ENCODE measurements at places on chromosomes 13 and 19.

GRCh38 chr13:112924365-112924764, 44.6 kb upstream of the MCF2L start:
- no peak for DNase-seq

DNA sequence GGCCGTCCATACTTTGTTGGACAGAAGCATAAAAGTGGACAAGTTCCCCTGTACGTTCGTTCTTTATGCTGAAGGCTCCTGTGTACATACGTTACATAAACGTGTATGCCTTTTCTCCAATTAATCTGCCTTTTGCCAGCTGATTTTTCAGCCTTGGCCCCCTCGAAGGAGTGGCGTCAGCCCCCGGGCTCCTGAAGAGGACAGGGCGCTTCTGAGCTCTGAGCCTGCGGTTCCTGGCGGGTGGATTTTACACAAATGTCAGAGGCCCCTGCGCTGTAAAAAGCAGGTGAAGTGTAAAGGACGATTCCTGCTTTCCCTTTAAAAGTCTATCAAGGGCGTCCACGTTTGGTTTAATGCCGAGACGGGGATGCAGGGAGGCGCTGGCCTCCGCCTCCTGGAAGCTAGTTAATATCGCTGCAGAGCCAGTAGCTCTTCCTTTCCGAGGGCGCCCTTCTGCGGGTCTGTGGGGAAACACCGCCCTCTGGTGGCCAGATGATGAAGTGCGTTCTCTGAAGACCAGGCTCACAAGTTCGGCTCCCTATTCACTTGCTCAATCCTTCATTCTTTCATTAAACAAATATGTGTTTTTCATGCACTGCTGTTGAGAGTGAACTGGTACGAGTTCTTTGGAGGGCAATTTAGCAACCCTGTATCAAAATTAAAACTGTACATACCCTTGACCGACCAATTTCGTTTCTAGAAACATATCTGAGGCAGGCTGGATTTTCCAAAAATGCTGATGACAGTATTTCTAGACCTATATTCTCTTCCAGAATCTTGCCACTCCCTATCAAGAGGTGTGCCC, 62.0 kb downstream of the GPR12 start:
- DNase-seq, result peak; percentile 34

GRCh38 chr13:106306748-106307277, 228.6 kb downstream of the EFNB2 start:
- DNase-seq, result no peak

- DNase-seq, result no peak
These were observed 149.8 kb downstream of the EFNB2 start for GRCh38 chr13:106385654-106386053.

- no peak for DNase-seq
These were observed 8.0 kb downstream of the TFDP1 start for GRCh38 chr13:113592571-113592970.

DNA sequence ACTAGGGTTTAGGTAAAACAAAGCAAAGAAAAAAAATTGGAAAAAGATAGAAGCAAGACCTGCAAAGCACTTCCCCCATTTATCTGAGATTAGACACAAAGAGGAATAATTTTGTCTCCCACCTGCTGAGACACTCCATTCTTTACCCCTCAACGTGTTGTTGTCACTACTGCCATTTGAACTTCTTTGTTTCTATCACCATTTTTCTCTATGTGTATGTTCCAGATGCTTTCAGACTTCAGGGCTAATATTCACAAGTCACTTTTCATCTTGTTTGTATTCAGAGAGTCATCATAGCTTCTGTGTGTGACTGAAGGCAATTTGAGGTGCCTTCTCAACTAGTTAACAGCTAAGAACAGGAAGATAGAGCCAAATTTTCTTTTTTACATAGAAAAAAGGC, 512.5 kb downstream of the TBC1D4 start:
- DNase-seq, result no peak

GRCh38 chr19:14450168-14450874, 17.2 kb downstream of the PKN1 start:
- DNase-seq, result no peak

DNA sequence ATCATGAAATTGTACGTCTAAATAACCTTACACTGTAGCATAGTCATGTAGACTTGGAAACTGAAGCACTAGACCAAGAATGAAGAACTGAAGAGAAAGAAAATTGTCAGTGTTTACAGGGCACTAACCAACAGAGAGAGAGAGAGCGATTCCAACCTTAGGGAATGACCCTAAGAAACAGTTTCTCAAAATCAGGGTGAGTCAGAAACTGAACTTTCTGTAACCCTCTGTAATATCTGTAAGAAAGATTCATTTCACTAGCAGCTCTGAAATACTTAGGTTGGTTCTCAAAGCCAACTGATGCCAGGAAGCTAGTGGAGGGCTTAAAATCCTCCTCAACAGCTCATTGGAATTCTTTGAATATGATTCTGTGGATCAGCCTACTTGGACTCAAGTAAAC, 936.9 kb downstream of the EFNB2 start:
- DNase-seq, result no peak

DNA sequence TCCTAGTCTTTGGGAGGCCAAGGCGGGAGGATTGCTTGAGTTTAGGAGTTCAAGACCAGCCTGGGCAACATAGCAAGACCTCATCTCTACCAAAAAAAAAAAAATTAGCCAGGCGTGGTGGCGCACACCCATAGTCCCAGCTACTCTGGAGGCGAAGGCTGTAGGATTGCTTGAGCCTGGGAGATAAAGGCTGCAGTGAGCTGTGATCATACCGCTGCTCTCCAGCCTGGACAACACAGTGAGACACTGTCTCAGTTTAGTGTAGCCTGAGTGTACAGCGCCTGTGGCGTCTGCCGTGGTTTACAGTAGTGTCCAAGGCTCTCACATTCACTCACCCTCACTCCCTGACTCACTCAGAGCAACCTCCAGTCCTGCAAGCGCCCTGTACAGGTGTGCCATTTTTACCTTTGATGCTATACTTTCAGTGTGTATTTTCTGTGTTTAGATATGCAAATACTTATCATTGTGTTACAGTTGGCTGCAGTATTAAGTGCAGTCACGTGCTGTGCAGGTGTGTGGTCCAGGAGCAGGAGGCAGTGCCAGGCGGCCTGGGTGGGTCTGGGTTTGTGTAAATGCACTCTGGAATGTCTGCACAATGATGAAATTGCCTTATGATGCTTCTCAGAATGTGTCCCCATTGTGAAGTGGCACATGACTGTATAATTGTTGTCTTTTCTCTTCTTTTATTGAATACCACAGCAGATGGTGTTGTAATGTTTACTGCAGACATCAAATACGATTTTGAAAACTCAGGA, 36.1 kb upstream of the DCUN1D2 start:
- no peak for DNase-seq

DNA sequence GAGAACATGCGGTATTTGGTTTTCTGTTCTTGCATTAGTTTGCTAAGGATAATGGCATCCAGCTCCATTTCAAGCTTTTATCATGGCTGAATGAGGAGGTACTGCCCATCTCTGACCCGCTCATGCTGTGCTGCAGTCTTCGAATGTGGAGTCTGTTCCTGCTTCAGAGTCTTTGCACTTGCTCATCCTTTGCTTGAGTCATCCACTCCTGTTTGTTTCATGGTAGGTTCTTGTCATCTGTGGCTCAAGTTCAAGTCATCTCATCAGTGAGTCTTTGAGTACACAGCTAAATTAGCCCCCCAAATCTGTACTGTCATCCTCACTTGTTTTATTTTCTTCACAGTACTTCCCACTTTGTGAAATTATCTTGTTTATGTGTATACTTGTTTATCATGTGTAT, 5.4 kb downstream of the UCHL3 start:
- DNase-seq, result no peak
